ENCODE measurements at places on chromosomes 4 and X. TPM values are rescaled to one million over a fixed set of nuclear protein-coding genes. Genes with fewer than 3 reads are reported as not detected.

DNA sequence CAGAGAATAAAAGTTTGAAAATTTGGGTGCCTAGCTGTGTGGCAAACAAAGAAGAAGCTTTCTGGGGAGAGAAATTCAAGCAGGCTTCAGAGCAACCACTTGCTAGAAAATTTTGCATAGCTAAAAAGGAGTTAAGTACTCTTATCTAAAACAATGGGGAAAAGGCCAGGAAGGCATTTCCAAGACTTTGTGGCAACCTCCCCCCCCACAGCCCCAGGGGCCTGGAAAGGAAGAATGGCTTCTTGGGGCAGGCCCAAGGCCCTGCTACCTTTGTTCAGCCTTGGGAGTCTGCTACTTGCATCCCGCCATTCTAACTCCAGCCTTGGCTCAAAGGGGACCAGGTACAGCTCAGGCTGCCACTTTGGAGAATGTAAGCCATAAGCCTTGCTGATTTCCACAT lies 102.2 kb downstream of the PTCHD1 start:
- no peaks in the 10 kb centered on the region for H3K36me3 ChIP-seq
- no peaks in the 10 kb centered on the region for H3K27me3 ChIP-seq
- H3K4me3 ChIP-seq = no peak overlapping the region
- no peak overlapping the region for H3K27ac ChIP-seq
- DNase-seq = no peak

DNA sequence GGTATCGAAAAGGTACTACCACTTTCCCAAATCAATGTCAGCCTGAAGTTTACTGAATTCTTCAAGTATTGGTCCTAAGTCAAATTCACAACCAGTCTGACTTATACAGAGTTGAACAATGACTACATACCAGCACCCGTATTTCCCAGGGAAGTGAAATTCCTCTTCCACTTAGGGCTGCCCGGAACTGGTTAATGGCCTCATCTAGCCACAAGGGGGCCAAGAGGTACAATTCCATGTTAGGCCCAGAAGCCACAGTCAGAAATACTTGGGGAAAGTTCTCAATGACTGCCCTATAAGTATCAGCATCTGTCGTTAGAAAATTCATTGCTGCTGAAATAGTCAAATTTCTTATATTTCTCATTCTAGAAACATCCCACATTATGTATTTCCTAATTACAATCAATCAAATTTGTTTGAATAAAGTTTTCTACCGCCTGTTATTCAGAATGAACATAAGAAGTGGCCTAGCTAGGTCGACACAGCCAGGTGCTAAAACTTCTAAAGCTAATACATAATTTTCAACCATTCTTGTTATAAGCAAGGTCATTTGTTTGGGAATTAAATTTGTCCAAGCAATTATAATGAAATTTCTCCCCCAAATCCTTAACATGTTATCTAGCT lies 5.6 kb upstream of the PCDH7 start:
- no peak overlapping the region for H3K4me3 ChIP-seq
- H3K27me3 ChIP-seq = peaks cover 20% of the 10 kb centered on the region
- H3K4me1 ChIP-seq = peaks cover 16% of the 10 kb centered on the region
- peaks cover 1% of the 10 kb centered on the region for H3K36me3 ChIP-seq
- no peak for DNase-seq

GRCh38 chrX:17778997-17779396 lies 41.7 kb downstream of the SCML1 start:
- H3K4me3 ChIP-seq = no peak overlapping the region
- no peaks in the 10 kb centered on the region for H3K27me3 ChIP-seq
- no peaks in the 10 kb centered on the region for H3K4me1 ChIP-seq
- H3K36me3 ChIP-seq = no peaks in the 10 kb centered on the region
- H3K27ac ChIP-seq = no peak overlapping the region

GAGE1 gene
- not detected for total RNA-seq

FAM47E gene
- total RNA-seq = not detected

All from activated T-helper 1 cell treated with anti-CD3 and anti-CD28 coated beads, Interleukin-12 subunit alpha, Interleukin-12 subunit beta, Interleukin-2, Interleukin-4 antibody, amounts not matched to agents 30 ng/mL and 10 ng/mL and 1 ng/mL, durations not matched to agents 14 hours and 24 hours and 36 hours (primary cell).